Urinary bladder (tissue), 4 donors: ENCODE measurements at places on chromosomes 2 and 18. TPM values are rescaled to one million over a fixed set of nuclear protein-coding genes. Genes with fewer than 3 reads are reported as not detected.

GRCh38 chr2:118301248-118301647 is 213.0 kb downstream of the INSIG2 start:
- no peak for DNase-seq

SEMA4C gene
- polyA plus RNA-seq, result 80.1 TPM

DNA sequence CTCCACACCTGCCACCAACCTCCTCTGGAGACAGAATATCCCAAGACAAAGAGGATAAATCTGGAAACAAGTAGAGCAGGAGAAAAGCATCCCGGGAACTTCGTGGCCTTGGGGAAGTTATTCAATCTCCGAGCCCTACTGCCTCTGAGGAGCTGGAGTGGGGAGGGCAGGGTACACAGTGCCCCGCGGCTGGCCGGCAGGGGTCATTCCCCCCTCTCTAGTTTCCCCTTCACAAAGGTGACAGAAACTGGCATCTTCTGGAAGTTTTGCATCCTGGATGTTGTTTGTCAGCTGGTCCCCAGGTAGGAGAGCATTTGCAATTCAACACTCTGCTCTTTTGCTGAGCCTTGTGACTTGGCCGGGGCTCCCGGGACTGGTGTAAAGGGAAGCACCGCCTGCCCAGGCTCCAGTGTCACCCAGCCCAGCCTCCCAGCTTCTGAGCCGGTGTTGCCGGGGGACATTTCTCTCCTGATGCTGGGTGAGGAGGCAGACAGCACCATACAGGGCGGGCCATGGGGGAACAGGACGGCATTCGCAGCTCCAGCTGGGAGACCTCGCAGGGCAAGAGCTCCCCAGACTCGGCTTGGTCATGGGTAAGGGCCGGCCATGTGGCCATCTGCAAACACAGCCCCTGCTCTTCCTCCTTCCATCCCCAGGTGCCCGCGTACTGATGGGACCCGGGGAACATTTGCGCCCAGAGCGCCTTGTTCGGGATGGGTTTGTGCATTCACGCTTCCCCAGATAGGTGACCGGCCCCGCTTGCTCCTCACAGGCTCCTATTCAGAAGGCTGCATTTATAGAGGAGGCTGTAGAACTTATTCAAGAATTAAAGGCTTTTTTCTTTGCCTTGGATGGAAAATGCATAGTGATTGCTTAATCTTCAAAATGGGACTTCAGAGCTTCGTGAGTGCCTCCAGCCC is 7.4 kb upstream of the NTSR2 start:
- no peak for DNase-seq

DNA sequence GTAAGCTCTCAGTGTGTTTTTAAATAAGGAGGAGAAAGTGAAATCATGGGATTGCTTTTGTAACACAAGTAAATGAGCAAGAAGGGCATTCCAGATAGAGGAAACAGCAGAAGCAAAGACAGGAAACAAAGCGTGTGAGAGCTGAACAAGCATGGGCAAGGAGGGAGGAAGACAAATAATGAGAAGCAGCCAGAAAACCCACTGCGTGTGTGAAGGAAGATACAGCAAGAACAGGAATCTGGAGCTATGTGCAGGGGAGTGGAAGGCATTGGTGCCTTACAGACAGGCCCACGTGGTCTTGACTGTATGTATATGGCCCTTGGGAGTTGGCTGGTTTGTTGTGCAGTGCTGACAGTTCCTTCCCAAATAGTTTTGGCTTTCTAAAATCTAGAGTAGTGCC is 88.6 kb downstream of the AAK1 start:
- no peak for DNase-seq

- DNase-seq, result no peak
Measured at GRCh38 chr18:39184176-39184575, 1618.6 kb upstream of the CELF4 start.

- no peak for DNase-seq
Measured at GRCh38 chr2:45739796-45740485, 88.5 kb downstream of the PRKCE start.

- no peak for DNase-seq
Measured at GRCh38 chr2:20576598-20577115, 74.2 kb downstream of the HS1BP3 start.

- DNase-seq, result no peak
Measured at GRCh38 chr2:15096873-15097272, 464.3 kb downstream of the NBAS start.

GRCh38 chr2:239978411-239978810 is 46.7 kb downstream of the NDUFA10 start:
- no peak for DNase-seq

GRCh38 chr2:46561731-46562450 is 82.5 kb downstream of the TMEM247 start:
- DNase-seq, result no peak

GRCh38 chr2:166607880-166608279 is 113.8 kb upstream of the SCN7A start:
- DNase-seq, result no peak

- DNase-seq, result no peak
Measured at GRCh38 chr2:161995553-161996016, 78.4 kb downstream of the DPP4 start.

DNA sequence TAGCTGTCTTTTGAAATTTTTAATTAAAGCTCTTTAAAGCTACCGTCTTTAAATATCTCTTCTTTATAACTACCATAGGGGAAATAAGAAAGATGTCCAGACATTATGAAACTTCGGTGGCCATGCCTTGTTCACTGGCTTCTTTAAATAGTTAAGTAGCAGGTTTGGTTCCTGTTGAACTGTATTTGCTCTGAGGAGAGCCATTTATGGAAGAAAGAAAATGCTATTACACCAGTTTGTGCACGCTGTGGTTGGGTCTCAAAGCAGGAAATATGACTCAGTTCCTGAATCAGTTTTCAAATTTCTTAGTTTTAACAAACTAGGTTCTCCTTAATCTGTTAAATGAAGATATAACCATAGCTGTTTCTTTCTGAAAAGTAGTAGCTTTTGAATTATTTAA is 12.2 kb downstream of the ARPC2 start:
- no peak for DNase-seq

GRCh38 chr2:179974761-179975160 is 32.3 kb downstream of the CWC22 start:
- no peak for DNase-seq

GRCh38 chr2:111007757-111008688 is 112.7 kb upstream of the BCL2L11 start:
- DNase-seq, result no peak

DNA sequence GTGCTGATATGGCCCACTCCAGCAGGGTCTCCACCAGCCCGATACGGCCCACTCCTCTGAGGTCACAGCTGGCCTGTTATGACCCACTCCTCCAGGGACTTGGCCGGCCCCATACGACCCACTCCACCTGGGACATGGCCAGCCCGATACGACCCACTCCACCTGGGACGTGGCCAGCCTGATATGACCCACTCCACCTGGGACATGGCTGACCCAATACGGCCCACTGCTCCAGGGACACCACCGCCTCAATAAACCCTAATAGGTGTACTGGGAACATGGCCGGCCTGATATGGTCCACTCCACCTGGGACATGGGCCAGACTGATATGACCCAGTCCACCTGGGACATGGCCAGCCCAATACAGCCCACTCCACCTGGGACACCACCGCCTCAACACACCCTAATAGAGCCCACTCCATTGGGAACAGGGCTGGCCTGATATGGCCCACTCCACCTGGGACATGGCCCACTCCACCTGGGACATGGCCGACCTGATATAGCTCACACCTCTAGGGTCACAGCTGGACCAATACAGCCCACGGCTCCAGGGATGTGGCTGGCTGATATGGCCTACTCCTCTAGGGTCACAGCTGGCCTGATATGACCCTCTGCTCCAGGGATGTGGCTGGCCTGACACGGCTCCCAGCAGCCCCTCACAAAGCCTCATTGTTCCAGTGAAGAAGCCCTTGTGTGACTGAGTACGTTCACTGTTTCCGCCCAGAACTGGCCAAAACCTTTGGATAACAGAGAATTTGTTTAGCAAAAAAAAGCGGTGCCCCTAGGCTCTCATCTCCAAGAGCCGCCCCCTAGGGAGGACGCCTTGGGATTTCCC is 245.6 kb downstream of the HDAC4 start:
- DNase-seq, result no peak

DNA sequence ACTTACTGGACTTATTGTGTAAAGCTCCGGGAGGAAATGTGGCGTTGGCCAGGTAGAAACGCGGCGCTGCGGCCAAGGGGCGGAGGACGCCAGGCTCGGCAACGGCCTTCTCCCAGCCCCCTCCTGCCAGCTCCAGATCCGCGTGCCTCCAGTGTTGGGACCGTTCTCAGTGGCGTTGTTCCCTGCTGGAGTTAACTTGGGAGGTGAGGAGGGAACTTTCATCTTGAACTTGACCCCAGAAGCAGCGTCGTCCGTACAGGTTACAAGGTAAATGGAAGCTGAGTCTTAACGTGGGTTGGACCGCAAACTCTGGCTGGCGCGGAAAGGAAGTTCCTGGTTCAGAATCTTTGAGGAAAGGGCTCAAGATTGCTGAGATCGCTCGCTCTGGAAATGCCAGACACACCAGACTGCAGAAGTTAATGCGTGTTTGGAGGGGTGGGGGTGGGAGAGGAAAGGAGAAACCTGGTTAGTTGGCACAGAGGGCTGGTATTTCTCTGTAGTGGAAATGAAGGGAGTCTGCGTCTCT is 1.3 kb downstream of the TANC1 start:
- DNase-seq, result no peak

- no peak for DNase-seq
Measured at GRCh38 chr2:43387092-43388062, 161.0 kb upstream of the ZFP36L2 start.

DNA sequence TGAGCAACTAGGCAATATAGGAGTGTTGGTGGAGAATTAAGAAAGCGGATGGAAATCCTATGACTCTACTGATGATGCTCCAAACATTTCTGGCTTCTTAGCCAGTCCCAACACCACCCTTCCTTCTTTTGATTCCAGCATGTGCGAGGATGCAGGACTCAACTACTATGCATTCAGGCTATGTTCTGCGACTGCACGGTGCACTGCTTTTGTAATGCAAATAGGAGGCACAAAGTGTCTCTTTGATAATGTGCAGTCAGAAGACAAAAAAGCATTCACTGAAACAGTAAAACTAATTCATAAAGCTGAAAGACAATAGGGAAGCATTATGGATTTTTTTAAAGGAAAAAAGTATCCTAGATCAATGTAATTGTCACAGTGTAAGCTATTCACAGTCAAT is 106.7 kb downstream of the MEIS1 start:
- DNase-seq, result no peak

DNA sequence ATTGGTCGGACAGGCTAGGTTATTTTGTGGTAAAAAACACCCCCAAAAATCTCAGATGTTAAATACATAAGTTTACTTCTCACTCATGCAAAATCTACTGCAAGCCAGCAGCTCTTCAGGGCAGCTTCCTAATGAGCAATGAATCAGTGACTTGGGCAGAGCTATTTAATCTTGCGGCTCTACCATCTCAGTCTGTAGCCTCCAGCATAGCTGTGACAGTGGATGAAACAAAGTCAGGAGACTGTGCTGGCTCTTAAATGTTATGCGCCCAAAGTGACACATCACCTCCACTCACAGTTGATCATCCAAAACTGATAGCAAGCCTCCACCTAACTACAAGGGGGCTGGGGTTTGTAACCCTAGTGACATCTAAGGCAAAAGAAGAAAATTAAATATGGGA is 571.9 kb downstream of the METTL4 start:
- no peak for DNase-seq

DNA sequence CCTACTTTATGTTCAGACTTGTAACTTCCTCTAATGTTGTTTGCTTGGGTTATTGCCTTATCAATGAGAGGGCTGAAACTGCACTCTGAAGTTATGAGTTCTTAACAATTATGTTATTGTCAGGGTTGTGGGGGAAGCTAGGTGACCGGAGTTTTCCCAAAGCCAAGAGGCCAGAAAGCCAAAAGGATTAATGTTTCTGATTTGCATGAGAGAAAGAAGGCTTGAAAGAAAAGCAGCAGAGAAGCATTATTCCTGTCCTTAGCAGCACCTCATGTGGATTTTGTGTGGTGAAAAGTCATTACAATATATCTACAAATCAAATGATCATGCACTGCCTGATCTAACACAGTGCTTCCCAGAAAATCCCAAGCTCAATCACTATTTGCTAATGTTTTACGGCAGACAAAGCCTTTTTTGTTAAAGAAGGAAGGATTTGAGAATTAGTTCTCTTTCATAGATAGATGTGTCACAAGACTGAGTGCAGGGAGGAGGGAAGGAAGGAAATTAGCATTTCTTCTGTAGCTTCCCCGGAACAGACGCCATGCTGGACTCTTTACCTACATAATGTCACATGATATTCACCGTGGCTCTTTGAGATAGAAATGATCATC is 203.2 kb downstream of the ALK start:
- DNase-seq, result no peak

DNA sequence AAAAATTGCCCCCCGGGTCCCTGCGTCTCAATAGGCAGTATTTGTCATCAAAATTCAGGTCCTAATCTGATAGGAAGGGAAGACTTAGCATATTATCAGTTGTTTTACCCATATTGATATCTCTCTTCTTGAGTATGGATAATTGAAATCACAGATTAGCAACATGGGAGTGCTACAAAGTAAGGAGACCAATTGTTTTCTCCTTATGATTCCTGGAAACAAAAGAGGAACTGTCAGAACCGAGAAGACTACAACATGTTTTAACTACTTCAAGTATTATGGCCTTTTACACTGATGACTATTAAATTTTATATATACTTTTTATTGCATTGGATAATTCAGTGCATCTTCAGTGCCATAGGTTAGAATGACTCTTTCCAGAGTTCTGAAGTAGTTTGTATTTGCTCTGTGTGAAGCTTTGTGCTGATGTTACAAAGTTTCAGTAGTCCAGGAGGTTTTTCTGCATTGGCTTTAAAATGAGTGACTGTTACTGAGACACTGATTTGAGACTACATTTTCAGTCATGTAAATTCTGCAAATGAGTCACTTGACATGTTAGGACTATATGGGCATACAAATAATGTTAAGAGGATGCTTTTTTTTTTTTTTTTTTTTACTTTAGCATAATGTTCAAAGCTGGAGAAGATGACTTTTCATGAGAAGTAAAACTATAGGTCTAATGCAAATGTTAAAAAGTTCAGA is 19.7 kb upstream of the TLK1 start:
- no peak for DNase-seq

DNA sequence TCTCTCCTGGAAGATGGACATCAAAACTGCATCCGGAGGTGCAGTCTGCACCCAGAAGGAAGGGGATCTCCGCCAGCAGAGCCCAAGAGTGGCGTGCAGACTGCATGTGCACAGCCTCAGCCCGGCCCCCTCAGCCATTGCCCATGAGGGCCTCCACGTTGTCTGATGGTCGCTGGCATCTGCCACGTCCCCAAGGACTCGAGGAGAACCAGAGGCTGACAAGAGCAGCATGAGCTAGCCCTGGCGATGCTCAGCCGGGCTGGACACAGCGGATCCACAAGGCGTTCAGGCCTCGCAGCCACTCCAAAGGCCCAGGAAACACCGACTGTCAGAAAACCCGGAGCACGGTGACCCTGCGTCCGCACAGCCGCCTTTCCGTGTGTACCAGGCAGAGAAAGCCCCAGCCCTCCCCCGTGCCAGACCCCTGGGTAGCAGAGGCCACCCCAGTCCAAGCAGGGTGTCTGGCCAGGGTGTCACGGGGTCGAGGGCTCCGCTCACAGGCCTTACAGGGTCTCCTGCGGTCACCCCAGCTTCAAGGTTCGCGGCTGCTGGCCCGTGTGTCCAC is 48.3 kb downstream of the SLC66A2 start:
- DNase-seq, result no peak

GRCh38 chr2:223815884-223816570 is 21.4 kb downstream of the AP1S3 start:
- DNase-seq, result no peak

DPP4 gene
- 0.80 TPM for polyA plus RNA-seq
